ENCODE measurements at places on chromosomes 16 and 17. TPM values are rescaled to one million over a fixed set of nuclear protein-coding genes. Genes with fewer than 3 reads are reported as not detected.

Gene CASKIN1
- polyA plus RNA-seq, result 0.29 TPM

Gene IGFALS
- polyA plus RNA-seq, result 0.01 TPM

Gene ZNF750
- 111 TPM for polyA plus RNA-seq

Gene IRX5
- 19.6 TPM for polyA plus RNA-seq

Gene KRT31
- 3.8 TPM for polyA plus RNA-seq

Gene DNAH9
- 0.12 TPM for polyA plus RNA-seq

Gene IKZF3
- 0.52 TPM for polyA plus RNA-seq

Gene MMP25
- polyA plus RNA-seq, result 0.51 TPM

Gene GAS2L2
- 0.01 TPM for polyA plus RNA-seq

Gene PABPN1L
- 0.14 TPM for polyA plus RNA-seq

Gene ATP1B2
- 0.24 TPM for polyA plus RNA-seq
